Umbilical cord (tissue), 2 donors: ENCODE measurements at places on chromosomes 2 and 18.

GRCh38 chr2:235511187-235511661 is 17.4 kb downstream of the AGAP1 start:
- DNase-seq, result peak; percentile 82

DNA sequence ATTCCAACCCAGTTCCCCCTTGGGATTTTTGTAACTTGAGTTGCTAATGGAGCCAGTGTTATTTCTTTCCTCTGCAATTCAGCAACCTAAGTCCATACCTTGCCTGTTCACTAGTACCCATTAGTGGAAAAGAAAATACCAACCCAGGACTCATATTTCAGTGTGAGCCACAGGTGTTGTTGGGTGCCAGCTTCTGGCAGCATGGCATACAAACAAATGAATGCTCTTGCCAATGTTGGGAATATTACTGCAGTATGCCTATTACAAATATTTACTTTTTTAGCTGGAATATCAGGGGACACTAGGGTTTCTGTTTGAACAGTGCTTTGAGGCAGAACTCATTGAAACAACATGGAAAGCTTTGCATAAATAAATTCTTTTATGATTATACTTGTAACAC is 130.2 kb downstream of the NCKAP5 start:
- no peak for DNase-seq

DNA sequence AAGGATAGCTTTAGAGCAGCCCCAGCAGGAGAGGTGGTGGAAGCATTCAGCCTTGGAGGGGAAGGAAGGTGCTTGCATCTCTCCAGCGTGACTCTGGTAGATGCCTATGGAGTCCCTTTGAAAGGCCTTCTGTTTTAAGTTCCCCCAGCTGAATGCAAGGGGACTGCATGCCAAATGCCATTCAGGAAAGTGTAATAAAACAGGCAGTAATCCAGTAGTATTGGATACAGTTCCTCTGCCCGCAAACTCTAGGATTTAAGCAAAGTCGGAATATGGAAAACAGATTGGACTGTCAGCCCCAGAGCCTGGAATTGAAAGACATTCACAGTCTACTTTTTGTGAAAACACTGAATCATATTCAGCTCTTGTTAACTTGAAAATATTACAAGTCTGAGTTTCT is 125.2 kb upstream of the GAREM1 start:
- DNase-seq, result peak; percentile 6

DNA sequence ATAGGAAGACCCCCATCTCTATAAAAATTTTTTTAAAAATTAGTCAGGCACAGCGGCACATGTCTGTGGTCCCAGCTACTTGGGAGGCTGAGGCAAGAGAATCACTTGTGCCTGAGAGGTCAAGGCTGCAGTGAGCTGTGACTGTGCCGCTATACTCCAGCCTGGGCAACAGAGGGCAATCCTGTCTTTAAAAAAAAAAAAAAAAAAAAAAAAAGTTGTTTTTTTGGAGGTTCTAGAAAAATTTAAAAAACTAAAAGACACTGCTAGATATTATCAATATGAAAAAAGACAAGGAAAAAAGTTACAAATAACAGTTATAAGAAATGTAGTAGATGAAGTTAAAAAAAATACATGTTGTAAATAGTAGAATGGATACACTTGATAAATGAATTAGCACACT is 56.1 kb upstream of the C2orf15 start:
- DNase-seq, result no peak

- DNase-seq, result no peak
These were observed 54.7 kb downstream of the BIN1 start for GRCh38 chr2:127052057-127052770.

- DNase-seq, result no peak
These were observed 154.8 kb downstream of the ZNF236 start for GRCh38 chr18:76977108-76977621.

GRCh38 chr2:133871545-133872209 is 303.4 kb upstream of the NCKAP5 start:
- DNase-seq, result no peak

- DNase-seq, result no peak
These were observed 141.2 kb upstream of the ST6GAL2 start for GRCh38 chr2:107027205-107027604.

DNA sequence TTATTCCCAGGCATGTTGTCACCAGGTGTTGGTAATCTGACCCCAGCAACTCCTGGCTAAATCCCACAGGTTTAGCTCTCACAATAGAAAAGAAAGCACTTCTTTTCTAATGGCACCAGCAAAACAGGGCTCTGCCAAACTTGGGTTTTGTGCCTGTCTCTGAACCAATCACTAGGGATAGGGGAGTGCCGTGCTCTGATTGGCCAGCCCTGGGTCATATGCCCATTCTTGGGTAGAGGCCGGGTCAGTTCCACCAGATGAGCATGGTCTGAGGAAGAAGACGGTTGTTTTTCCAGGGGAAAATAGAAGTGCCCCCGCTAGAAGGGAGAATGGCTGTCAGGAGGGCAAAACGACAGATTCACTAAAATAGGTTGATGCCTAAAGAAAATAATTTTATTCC is 14.7 kb downstream of the CDK15 start:
- DNase-seq, result no peak

- DNase-seq, result no peak
These were observed 9.0 kb downstream of the TNFRSF11A start for GRCh38 chr18:62334120-62334519.

DNA sequence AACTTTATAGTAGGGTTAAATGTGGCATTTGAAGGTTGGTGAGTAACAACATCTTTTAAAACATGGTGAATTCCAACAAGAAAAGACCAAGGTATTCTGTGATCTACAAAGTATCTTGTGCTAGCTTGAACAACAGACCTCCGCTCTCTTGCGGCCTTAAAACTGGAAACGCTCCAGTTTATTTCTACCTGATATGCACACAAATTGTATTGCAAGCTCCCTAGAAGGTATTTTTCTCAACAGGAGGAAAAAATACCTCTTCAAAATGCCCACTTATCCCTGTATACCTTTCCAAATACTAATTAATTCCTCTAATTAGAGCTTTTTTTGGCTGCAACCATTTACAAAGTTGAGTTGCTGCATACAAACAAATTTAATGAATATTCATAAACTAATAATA is 69.5 kb downstream of the KCNH7 start:
- DNase-seq, result no peak

GRCh38 chr2:176150584-176151441 is 537 bp upstream of the HOXD4 start:
- DNase-seq, result no peak

- DNase-seq, result no peak
These were observed 120.6 kb downstream of the NCOA1 start for GRCh38 chr2:24611631-24612030.
